HT-29 (cell line): ENCODE measurements at places on chromosomes 1 and 21. TPM values are rescaled to one million over a fixed set of nuclear protein-coding genes. Genes with fewer than 3 reads are reported as not detected.

- no peak for DNase-seq
Observed at GRCh38 chr21:42107177-42107880, 36.2 kb downstream of the UMODL1 start.

- DNase-seq: no peak
Observed at GRCh38 chr1:57336793-57337192, 87.1 kb downstream of the DAB1 start.

GRCh38 chr1:116133696-116134475 is 22.7 kb downstream of the MAB21L3 start:
- peak; percentile 8 for DNase-seq

DNA sequence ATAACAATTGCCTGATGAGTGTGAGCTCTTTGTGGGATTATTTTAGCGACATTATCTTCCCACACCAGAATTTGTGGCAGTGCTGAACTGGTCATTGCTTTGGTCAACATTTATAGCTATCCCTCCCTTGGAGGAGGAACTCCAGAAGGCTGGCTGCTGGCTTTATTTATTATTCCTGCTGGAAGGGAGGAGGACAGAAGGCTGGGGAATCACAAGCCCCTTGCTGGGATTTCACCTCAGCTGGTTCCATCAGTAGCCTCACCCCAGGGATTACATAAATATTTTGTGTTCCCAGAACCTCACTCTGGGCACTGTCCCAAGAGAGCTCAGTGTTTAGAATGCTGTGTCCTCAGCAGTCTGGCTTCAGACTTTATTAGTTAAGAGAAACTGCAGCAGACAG is 102.8 kb upstream of the C1orf21 start:
- DNase-seq: no peak

DNA sequence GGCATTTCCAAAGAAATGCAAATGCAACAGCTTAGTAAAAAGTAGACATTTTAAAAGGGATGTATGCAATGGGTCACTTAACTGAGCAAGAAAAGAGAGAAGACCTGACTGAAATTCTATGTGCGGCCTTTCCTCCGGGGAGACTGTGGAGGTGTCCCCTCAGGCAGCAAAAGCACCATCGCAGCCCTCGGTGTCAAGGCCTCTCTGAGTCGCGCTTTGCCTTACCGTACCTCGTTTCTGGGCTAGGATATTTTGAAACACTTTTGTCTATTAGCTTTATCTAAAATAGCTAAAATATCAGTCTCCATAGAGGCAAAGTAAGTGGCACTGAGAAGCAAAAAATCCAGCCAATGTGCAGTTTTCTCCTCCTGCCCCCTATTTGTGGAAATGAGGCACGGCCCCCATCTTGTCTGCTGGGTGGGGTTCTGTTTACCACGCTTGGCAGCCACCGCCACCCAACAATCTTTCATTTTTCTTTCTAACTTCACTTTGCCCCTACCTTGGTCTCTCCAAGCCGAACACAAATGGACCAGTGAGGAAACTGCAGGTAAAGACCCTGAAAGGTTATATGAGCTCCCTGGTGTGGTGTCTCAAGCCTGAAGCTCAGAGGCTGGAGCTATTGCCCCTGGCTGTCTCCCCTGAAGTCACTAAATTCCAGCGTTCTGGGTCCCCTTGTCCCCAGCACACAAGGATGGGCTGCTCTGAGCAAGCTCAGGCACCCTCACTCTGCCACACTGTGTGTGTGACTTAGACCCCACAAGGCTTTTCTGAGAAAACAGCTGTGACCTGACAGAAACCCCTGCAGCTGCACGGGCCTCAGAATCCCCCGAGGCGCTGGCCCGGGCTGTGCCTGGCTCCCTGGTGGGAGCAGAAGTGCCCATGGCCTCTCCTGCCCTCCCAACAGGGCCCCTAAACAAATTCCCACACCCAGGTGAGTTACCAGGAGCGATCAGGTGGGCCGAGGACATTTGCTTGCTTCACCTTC is 1.6 kb downstream of the CD247 start:
- no peak for DNase-seq

DNA sequence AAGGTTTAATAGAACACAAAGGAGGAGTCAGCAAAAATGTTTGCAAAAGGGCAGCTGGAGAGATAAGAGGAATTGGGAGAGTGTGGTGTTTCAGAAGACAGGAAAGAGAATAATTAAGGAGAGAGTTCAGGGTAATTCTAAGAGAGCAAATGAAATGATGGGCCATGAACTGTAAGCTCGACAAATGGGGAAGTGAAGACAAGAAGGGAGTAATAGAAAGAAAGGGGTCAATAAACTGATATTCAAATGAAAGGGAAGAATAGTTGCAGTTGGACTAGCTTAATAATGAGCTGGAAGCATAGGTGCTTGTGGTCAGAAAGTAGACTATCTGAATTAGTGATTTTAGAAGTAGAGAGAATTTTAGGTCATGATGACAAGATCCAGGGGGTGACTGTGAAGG is 15.6 kb upstream of the RNF220 start:
- DNase-seq: no peak

- DNase-seq: no peak
Observed at GRCh38 chr1:111484391-111485026, 10.7 kb downstream of the C1orf162 start.

DNA sequence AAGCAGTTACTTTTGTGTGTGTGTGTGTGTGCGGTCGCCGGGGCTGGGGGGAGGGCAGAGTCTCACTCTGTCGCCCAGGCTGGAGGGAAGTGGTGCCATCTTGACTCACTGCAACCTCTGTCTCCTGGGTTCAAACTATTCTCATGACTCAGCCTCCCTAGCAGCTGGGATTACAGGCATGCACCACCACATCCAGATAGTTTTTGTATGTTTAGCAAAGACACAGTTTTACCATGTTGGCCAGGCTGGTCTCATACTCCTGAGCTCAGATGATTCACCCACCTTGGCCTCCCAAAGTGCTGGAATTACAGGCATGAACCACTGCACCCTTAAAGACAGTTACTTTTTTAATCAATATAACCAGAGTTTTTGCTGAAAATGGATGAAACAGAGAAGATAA is 207.0 kb downstream of the PTPRC start:
- no peak for DNase-seq

DNA sequence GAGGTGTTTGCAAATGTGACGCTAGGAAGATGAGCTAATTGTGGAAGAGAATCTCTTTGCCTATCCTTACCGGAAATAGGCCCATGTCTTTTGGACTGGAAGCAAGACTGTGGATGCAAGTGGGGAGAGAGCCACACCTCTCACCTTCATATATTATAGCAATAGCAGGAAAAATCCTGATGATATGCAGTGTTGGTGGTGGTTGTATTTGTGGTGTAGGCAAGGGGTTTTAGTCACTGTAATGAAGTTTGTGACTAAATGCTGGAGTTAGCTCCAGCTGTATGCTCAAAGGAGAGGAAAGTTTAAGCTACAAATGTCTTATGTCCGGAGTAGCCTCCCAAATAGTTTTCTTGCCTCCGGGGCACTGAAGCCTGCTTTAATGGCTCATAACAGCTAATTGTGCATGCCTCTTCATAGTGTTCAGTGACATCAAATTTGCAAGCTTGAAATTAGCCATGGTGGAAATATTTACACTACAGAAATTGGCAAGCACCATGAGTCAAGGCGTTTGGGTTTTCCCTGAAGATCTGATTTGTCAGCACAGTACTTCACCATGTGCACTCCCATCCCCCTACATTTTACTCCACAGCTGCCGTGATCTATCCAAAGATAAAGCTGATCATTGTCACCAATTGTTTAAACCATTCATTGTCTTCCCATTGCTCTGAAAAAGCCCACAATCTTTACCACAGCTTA is 102.6 kb upstream of the ZNF644 start:
- DNase-seq: no peak

DNA sequence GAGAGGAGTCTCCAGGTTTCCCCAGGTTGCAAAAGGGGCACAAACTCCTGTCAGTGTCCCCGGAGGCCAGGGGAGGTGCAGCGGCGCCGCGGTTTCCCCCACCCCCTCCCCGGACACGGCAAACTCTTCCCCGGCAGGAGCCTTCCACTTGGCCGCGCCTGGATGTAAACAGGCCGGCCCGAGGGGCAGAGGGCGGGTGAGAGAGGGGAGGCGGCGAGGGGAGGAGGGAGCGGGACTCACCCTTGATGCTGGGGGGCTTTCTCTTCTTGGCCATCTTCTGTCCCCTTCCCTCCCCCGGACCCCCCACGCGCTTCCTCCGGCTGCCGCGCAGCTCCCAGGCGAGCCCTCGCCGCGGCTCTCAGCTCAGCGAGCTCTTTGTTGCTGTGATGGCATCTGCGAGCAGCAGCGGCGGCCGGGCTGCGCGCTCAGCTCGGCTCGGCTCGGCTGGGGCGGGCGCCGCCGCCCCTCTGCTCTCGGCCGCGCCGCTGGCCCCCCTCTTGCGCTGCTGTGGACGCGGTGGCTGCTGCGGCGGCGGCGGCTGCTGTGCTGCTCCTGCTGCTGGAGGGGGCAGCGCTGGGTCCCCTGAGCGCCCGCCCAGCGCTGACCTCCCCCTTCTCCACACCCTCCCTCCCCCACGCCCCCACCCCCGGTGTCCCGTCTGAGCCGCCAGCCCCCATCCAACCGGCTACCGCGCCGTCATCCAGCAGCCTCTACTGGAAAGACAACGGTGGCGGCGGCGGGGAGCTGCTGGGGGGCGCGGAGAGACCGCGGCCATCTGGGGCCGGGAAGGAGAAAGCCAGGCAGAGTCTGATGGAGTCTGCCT is 4.9 kb upstream of the SLC44A5 start:
- DNase-seq: no peak

COL9A2 gene
- 0.25 and 0.89 TPM in 2 replicates for total RNA-seq
